Activated CD4-positive, alpha-beta T cell treated with anti-CD3 and anti-CD28 coated beads, Interleukin-2, amount 10 ng/mL, durations not matched to agents 7 days and 5 days (primary cell): ENCODE measurements at places on chromosomes 4 and X. TPM values are rescaled to one million over a fixed set of nuclear protein-coding genes. Genes with fewer than 3 reads are reported as not detected.

DHRSX gene
- total RNA-seq: 16.1 TPM

ADGRL3 gene
- not detected for total RNA-seq

SPINK2 gene
- 5.0 TPM for total RNA-seq

BMP3 gene
- total RNA-seq: not detected

GAGE13 gene
- not detected for total RNA-seq

ADAMTS3 gene
- not detected for total RNA-seq

NOX1 gene
- not detected for total RNA-seq

CSAG3 gene
- 0.35 TPM for total RNA-seq

CITED1 gene
- total RNA-seq: not detected

IGSF1 gene
- not detected for total RNA-seq

STATH gene
- not detected for total RNA-seq

PRKG2 gene
- 0.15 TPM for total RNA-seq

PNMA6F gene
- total RNA-seq: not detected

DUSP21 gene
- not detected for total RNA-seq

SSX4 gene
- not detected for total RNA-seq

BRS3 gene
- total RNA-seq: not detected

NMU gene
- total RNA-seq: 0.87 TPM

WAS gene
- 165 TPM for total RNA-seq

ETDB gene
- not detected for total RNA-seq

ZNF157 gene
- 0.40 TPM for total RNA-seq

ASB12 gene
- not detected for total RNA-seq

NIPAL1 gene
- total RNA-seq: 0.57 TPM

HTN3 gene
- not detected for total RNA-seq

SMARCA5 gene
- total RNA-seq: 44.3 TPM

FGF13 gene
- total RNA-seq: not detected

PAK3 gene
- 0.17 TPM for total RNA-seq

TMEM271 gene
- total RNA-seq: not detected
